ENCODE measurements at places on chromosomes 4 and X.

GRCh38 chrX:56813318-56813837 lies 84.3 kb downstream of the NBDY start:
- no peak for DNase-seq

- no peak for DNase-seq
These were observed 27.5 kb upstream of the PCDH18 start for GRCh38 chr4:137559801-137560200.

DNA sequence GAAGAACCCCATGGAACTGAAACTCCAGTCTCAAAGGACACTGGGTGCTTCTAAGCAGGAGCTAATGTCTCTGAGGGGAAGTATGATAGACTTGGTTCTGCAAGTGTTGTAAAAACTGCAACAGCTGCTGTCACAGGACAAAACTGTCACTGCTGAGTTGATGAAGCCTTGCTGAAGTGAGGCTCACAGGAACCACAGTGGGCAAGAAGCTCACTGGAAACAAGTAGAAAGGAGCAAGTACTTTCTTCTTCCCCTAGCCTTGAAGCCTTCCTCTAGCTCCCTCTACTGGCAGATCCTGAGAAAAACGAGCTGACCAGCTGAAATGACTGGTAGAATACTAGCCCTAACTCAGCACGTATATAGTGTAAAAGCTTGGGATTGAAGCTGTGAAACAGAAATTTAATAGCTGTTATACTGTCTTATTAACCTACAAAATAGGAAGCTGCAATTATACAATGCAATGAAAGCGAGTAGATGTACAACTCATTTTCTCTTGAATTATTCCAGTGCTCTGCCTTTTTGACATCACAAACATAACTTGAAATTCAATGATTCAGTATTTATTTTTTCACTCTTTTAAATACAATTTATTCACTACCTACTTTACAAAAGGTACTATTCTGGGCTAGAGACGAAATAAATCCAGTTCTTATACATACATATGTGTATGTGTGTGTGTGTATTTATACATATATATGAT lies 91.4 kb downstream of the GABRB1 start:
- DNase-seq = peak; percentile 89

DNA sequence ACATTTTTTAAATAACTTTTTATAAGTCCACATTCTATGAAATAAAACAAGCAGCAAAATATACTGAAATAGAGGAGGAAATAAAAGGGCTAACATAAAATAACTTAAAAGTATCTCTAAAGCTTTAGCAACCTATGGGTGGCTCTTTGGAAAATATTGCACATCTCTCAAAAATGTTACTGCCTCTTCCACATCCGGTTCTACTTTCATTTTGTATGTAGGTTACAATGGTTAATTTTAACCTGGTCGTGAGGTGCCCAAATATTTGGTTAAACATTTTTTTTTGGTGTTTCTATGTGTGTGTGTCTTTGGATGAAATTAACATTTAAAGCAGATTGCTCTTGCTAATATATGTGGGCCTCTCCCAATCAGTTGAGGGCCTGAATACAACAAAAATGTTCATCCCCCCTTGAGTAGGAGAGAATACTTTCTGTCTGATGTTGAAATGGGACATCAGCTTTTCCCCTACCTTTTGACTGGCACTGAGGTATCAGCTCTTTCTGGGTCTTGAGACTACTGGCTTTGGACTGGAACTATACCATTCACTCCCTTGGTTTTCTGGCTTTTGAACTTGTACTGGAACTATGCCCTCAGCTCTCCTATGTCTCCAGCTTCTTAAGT lies 353.0 kb downstream of the ADAM29 start:
- no peak for DNase-seq

DNA sequence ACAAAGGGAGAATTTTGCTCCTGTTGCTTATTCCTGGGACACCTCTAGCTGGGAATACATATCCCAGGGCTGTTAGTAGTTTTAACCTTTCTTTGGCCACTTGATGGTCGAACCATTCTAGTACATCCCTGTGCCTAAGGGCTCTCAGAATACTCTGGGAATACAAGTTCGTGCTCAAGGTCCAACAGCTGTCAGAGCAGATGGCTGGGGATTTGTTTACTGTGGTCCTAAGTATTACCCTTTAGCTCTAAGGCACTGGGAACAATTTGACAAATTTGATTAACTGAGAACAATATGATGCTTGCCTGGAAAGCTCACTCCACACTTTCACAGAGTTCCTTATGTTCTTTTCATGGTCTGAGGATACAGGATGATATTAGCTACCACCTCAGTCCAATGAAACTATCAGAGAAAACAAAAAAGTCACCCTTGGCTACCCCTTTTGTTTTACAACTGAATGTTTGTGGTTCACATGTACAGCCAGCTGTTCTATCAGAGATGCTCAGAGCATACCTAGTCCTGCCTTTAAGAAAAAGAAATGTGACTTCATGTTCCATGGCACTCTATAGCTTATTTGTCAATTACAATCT lies 47.4 kb upstream of the PHOX2B start:
- peak; percentile 99 for DNase-seq

GRCh38 chr4:173827707-173828106 lies 297.7 kb upstream of the HAND2 start:
- peak; percentile 11 for DNase-seq

DNA sequence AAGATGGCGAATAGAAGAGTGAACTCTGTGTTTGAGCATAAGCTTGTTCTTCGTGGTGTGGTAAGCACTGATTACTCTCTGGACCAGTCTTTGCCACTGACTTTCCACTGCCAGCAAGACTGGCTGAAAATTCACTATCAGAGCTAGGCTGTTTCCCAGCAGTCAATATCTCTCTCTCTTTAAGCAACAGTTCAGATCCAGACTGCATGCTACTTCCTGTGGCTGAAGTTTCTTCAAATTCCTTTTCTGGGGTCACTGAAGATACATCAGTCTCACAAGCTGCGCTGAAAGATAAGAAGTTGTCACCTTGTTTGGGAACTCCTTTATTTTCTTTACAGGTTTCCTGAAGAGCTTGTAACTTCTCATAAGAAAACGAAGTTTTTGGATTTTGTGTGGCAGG lies 54.0 kb upstream of the FAM120C start:
- DNase-seq = no peak

DNA sequence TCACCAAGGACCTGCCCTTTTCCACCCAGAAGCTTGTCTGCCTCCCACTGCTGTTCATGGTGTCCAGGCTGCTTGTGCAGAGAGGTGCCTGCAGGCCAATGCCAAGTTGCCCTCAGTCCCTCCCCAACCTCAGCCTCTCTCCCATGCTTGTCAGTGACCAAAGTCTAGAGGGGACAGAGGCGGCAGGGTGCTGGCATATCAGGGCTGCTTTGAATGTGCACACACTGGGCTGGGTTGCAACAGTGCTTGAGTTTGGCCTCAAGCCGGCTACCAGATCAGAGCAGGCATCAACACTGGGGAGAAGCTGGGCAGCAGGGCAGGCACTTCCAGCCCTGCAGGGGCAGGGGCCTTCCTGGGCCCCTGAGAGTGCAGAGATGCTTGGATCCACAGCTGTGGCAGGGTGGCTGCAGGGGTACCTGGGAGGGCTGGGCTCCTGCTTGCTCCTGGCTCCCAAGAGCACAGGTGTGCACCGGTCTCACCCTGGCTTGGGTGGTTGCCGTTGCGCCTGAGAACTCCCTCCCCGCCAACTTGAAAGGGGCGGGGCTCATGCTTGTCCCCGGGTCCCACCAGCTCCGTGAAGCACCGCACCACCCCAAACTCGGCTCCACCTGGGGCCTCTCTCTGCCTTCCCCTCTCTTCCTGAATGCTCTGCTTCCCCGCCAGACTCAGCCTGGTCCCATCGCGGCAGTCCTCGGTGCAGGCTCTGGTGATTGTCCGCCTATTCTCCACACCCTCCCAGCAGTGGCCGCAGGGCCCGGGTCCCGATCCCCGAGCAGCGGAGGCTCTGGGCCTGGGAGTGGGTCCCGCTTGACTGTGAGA lies 1681.9 kb upstream of the ADGRL3 start:
- no peak for DNase-seq

DNA sequence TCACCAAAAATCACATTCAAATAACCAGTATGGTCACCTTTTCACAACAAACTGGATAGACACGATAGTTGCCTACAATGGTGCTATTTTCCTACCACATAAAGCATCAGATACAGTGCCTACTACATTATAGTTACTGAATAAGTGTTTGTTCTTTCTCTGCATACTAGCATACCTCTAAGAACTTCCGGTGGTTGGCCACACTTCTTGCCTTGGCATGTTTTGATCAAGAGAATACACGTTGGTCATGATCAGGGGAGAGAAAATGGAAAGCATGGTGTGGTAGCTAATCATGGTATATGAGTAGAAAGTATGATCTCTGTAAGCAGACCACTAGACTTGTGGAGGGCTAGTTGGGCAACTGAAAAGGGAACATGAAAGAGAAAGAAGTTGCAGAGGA lies 322.8 kb upstream of the DIAPH2 start:
- DNase-seq = no peak

DNA sequence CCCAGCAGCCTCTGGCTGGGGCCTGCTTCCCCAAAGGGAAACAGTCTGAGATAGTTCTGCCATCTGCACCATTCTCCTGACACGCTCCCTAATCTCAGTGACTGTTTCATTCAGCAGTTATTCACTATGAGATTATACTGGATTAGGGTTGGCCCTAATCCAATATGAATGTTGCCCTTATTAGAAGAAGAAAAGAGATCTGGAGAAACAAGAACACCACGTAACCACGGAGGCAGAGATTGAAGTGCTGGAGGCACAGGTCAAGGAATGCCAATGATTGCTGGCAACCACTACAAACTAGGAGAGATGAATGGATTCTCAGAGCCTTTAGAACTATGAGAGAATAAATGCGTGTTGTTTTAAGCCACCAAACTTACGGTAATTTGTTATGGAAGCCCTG lies 7.4 kb downstream of the ACOX3 start:
- DNase-seq = peak; percentile 73

DNA sequence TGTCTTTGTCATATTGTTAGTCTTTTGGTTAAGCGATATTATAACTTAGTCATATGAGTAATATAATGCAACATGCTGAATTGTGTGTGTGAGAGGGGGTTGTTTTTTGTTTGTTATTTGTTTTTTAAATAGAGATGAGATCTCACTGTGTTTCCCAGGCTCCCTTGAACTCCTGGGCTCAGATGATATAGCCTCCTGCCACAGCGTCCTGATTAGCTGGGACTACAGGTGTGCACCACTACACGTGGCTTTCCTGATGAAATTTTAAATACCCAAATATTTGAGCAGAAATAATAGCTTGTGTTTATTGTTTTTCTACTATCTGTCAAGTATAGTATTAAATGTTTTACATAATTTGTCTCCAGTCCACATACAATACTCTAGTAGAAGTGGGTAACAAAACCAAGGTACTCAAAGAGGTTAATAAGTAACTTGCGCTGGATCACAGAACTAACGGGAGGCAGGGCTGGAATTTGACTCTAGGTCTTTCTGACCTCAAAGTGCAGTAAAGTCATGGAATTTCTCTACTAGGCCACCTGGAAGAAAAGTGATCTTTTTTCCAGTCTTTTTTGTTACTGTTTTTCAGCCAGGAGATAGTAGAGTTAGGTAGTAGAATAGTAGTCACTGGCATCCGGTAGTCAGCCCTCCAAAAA lies 47.8 kb downstream of the CLCN3 start:
- no peak for DNase-seq

- DNase-seq = no peak
These were observed 188.4 kb upstream of the RPL34 start for GRCh38 chr4:108431986-108432385.

GRCh38 chrX:109344101-109344500 lies 137.8 kb downstream of the GUCY2F start:
- no peak for DNase-seq

DNA sequence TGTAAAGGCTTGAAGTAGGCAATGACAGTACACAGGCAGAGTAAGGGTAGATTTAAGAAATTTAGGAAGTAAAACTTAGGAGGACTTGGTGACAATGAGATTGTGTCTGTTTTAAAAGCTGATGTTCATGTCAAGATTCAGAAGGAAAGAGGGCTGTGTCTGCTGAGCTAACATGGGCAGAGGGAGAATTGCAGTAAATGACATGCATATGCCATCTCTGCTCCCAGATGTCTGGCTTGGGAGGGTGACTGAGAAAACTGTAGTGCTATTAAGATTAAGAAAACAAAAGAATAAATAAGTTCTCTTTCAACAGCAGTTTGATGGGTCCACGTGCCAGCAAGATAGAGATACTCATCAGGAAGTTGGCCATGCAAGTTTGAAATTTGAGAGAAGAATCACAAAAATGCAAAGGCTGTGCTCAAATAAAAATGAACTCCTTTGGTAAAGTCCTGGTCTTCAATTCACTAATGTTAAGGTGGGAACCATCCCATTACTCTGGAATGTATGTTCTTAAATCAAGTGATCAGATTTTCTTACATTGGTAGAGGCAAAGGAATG lies 7.2 kb downstream of the NFXL1 start:
- DNase-seq = no peak

DNA sequence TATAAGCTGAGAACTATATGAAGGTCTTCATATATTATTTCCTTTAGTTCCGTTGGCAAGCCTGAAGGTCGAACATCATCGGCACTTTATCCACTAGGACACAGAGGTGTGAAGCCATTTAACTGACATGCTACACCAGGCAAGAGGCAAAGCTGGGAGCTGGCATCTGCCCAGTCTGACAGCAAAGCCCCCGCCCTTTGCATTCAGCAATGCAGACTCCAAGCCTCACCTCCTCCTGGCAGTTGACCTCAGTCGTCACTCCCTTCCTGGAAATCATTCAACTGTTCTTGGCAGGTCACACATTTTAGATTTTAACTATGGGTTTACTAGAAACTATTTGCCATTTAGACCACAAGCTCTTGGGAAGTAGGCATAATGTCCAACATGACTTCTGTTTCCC lies 135.8 kb upstream of the FRG1 start:
- no peak for DNase-seq

DNA sequence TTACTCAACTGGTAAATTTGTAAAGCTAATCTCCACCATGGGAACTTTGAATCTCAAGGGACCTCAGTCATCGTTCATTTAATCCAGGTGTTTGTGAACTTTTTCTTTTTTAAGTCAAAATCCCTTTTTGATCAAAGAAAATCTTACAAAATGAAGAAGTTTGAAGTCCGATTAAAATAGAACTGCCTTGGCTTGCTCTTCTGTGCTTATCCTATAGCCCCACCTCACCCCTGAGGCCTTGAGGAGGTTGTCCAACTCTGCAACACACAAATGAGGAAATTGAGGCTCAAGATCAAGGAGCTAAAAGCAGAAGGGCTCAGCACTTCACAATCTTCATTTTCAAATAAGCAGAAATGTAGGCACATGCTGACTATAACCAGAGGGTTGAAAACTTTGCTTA lies 240.3 kb upstream of the SFRP2 start:
- DNase-seq = no peak

GRCh38 chrX:19686876-19687275 lies 171.6 kb upstream of the MAP3K15 start:
- DNase-seq = no peak

DNA sequence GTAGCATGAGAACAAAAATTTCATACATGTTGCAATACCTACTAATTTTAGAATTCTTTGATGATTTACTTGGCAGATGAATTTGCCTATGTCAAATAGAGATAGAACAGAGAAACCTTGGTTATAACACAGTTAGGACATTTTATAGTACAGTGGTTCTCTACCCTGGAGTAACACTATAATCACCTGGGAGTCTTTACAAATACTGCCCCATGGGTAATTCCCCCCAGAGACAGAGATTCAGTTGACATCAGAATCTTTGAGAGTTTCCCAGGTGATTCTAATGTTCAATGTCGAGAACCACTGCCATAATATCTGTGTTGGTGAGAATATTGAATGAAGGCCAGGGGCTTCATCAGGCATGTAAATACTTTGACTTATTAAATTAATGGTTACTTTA lies 401.3 kb upstream of the NDST4 start:
- DNase-seq = no peak
